DMS53 (cell line): ENCODE measurements at places on chromosomes 5 and 9.
A peak's percentile ranks its signal among the peaks of the same experiment; 100 is the strongest.

- DNase-seq: no peak
Observed at GRCh38 chr5:135565266-135565665, 13.5 kb downstream of the CXCL14 start.

- no peak for DNase-seq
Observed at GRCh38 chr5:86129009-86129408, 488.7 kb upstream of the COX7C start.

DNA sequence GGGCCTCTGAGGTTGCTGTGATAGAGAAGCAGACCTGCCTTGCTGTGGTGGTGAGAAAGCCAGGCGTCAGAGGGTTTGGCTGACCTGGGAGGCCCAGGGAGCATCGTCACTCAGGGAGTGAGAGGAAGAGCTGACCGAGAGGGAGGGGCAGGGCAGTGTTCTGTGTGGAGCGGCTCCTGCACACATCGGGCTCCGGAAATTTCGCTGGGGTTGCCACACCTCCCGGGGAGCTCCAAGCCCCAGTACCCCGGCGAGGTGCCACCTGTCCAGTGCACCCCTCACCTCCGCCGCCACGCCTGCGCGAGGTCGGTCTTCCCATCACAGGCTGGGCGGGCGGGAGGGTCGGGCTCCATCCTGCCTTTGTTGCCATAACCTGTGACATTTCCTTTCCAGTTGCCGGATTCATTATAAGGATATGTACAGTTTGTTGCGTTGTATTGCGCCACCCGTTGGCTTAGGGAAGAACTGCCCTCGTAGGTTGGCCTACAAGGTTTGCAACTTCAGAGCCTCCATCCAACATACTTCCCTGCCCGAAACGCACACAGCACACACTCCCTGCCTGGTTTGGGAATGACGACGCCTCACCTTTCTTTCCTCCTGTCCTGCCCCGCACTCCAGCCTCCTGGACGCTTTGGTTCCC lies 223.2 kb downstream of the CACNA1B start:
- peak; percentile 44 for DNase-seq

- DNase-seq: peak; percentile 22
Observed at GRCh38 chr5:81965524-81965923, 6.3 kb upstream of the ATG10 start.

DNA sequence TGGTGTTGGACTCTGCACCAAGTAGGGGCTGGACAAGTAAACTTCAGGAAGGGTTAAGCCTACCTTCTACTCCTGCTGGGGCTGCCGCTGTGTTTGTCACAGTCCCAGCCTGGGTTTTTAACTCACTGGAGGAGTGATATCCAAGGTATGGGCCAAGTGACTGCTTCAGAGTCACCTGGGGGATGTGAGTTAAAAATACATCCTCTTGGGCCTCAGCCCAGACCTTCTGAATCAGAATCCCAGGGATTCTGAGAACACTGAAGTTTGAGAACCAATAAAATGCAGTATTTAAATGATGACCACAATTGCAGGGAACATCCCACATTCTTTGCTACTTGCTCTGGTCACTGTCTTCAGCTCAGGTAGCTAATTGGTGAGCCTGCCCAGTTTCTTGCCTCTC lies 95.1 kb upstream of the DNAH5 start:
- no peak for DNase-seq

- DNase-seq: no peak
Observed at GRCh38 chr9:69718218-69718617, 41.6 kb downstream of the PTAR1 start.

- no peak for DNase-seq
Observed at GRCh38 chr5:151585970-151586369, 5.2 kb downstream of the FAT2 start.

DNA sequence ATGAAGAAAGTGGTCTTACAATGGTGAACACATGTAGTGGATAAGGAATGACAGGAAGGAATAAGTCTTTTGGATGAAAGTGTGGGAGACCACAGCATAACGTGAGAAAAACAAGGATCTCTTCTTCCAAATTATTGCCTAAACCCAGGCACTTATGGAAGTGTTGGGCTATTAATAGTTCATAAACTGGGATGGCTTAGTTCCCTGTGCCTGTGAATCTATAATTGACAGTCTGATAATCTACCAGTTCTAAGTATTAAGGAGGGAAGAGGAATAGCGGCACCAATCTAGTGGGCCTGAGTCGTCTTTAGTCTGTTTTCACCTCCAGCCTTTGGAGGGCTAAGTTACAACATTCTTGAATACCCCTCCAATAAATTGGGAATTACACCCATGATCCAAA lies 39.2 kb upstream of the LRRTM2 start:
- DNase-seq: no peak

GRCh38 chr9:71620331-71620730 lies 148.0 kb downstream of the CEMIP2 start:
- no peak for DNase-seq

GRCh38 chr5:73268826-73269225 lies 95.8 kb downstream of the TMEM174 start:
- no peak for DNase-seq

GRCh38 chr5:8340739-8341344 lies 471.9 kb downstream of the MTRR start:
- DNase-seq: peak; percentile 45
